Gastrocnemius medialis (tissue), 4 donors: ENCODE measurements at places on chromosomes 3 and 15. TPM values are rescaled to one million over a fixed set of nuclear protein-coding genes. Genes with fewer than 3 reads are reported as not detected.
A peak's percentile ranks its signal among the peaks of the same experiment; 100 is the strongest.

The ANKRD63 gene
- total RNA-seq: not detected

- H3K27ac ChIP-seq: peak overlapping the region; percentile 85
- H3K27me3 ChIP-seq: no peaks in the 10 kb centered on the region
- peak; percentile 36 for DNase-seq
- H3K36me3 ChIP-seq: no peaks in the 10 kb centered on the region
- no peak overlapping the region for H3K4me3 ChIP-seq
- H3K4me1 ChIP-seq: peaks cover 38% of the 10 kb centered on the region
Observed at GRCh38 chr15:62940093-62940754, 102.3 kb upstream of the TPM1 start.

The ECE2 gene
- not detected for total RNA-seq

The CLRN1 gene
- not detected for total RNA-seq

DNA sequence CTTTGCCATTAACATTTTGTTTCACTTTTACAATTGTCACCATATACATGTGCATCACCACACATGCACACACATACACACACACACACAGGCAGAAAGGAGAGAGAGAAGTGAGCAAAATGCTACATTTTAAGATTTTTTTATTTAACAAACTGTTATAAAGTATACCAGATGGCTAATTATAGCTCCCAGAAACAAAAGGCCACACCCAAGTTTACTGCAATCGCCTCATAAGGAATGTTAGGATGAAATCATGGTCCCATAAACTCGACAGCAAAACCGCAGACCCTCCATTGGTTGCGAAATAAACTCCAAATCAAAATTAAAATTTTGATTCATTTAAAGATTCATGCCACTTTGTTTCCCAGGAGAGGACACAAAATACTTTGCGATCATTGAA is 16.1 kb upstream of the C15orf61 start:
- no peaks in the 10 kb centered on the region for H3K27me3 ChIP-seq
- no peak overlapping the region for H3K27ac ChIP-seq
- H3K36me3 ChIP-seq: no peaks in the 10 kb centered on the region

GRCh38 chr3:133487920-133488540 is 85.5 kb upstream of the CDV3 start:
- no peak overlapping the region for H3K4me3 ChIP-seq
- no peaks in the 10 kb centered on the region for H3K36me3 ChIP-seq
- no peaks in the 10 kb centered on the region for H3K27me3 ChIP-seq
- no peak overlapping the region for H3K27ac ChIP-seq
- no peaks in the 10 kb centered on the region for H3K4me1 ChIP-seq
